ENCODE measurements at places on chromosomes 1 and 21.

DNA sequence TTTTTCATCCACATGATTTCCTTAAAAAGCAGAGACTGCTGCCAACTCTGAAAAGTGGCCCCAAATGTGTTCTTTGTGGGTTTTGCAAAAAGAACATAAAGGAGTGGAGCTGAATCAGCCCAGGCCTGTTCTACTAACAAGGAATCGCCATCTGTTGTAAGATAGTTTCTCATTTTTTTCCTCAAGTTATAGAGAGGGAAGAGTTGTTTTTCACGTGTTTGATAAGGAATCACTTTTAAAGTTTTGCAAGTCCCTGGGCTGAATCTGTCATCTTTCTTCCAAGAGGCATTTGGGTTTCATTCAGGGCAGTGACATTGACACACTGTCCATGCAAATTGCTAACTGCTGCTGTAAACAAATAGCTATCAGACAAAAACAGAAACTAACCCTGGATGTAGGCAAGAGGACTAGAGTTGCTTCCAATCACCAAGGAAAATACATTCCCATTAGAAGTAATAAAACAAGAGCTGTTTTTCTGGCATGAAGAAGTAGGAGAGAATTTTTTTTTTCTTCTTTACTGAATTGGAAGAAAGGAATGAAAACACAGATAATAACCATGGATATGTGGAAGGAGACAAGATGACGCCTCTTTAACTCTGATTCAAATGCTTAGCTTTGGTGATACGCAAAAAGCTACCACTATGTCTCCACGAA is 58.8 kb upstream of the TBX15 start:
- no peak for DNase-seq

GRCh38 chr1:35452106-35452774 is 105.0 kb downstream of the KIAA0319L start:
- peak; percentile 61 for DNase-seq

GRCh38 chr1:94126651-94127050 is 5.7 kb upstream of the ABCA4 start:
- DNase-seq, result no peak

- peak; percentile 23 for DNase-seq
These were observed 10.4 kb upstream of the KLF17 start for GRCh38 chr1:44108241-44108640.

DNA sequence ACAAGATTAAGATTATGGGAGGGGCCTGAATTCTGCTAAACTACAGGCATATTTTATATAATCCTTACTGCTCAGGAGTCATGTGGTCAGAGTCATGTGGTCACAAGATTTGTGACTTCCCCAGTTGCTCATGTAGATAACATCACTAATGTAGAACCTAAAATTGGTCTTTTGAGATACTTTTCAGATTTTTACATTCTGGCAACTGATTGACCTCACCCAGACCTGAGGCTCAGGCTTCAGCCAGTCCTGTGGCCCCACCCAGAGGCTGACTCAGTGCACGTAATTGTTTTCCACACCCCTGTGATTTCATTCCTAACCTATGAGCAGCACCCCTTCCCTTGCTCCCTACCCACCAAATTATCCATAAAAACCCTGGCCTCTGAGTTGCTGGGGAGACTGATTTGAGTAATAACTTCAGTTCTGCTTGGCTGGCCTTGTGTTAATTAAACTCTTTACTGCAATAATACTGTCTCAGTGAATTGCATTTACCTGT is 41.7 kb upstream of the ZNF326 start:
- peak; percentile 64 for DNase-seq

DNA sequence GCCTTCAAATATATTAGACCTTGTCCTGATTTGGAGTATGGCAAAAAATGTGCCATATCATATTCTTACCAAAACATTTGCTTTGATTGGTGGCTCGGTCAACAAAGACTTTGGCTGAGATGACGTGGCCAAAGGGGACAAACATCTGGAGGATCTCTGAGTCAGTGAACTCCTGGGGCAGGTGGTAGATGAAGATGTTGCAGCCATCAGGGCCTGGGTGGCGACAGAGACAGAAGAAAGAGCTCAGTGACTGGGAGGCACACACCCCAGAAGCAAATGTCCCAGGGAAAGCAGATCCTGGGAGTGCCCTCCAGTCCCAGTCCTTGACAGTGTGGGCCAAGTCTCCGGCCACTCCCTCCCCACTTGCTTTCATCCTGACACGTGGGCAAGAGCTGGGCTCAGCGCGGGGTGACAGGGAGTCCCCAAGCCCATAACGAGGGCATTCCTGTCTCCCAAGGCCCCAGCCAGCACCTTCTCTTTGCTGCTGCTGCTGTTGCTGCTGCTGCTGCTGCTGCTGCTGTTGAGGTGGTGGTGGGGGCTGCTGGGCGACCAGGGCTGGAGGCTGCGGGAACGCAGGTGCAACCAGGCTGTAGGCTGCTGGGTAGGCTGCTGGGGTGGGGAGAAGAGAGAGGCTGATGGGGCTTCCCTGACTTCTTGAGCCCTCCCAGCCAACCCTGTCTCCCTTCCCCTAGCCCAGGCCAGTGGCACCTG is 10.7 kb downstream of the CELF3 start:
- DNase-seq, result no peak

DNA sequence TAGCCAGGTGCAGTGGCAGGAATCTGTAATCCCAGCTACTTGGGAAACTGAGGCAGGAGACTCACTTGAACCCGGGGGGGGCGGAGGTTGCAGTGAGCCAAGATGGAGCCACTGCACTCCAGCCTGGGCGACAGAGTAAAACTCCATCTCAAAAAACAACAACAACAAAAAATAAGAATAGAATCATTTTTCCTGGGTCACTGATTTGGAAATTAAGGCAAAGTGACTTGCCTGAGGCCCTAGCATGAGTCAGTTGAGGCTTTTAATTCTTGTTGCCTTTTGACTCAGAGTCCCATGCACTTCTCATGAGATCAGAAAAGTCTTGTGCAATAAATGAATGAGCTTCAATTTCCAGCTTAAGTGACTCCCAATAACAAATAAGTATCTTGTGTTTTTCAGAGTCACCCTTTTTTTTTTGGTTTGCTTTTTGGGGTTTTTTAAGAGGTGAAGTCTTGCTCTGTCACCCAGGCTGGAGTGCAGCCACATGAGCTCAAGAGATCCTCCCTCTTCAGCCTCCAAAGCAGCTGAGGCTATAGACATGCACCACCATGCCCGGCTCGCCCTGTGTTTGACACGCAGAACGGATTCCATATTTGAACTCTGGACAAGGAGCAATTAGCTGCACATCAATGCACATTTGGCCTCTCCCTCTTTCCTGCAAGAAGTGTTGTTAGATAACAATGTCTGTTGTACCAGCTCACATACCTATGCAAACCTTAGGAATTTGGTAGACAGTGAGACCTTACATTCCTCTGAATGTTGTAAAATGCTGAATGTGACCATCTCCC is 3.4 kb upstream of the PLEKHM2 start:
- peak; percentile 99 for DNase-seq

GRCh38 chr1:110430366-110430765 is 20.6 kb upstream of the PROK1 start:
- no peak for DNase-seq

- peak; percentile 87 for DNase-seq
These were observed 25.2 kb downstream of the FHAD1 start for GRCh38 chr1:15272009-15272781.

- DNase-seq, result no peak
These were observed 279.4 kb downstream of the PTGER3 start for GRCh38 chr1:70768216-70768615.

DNA sequence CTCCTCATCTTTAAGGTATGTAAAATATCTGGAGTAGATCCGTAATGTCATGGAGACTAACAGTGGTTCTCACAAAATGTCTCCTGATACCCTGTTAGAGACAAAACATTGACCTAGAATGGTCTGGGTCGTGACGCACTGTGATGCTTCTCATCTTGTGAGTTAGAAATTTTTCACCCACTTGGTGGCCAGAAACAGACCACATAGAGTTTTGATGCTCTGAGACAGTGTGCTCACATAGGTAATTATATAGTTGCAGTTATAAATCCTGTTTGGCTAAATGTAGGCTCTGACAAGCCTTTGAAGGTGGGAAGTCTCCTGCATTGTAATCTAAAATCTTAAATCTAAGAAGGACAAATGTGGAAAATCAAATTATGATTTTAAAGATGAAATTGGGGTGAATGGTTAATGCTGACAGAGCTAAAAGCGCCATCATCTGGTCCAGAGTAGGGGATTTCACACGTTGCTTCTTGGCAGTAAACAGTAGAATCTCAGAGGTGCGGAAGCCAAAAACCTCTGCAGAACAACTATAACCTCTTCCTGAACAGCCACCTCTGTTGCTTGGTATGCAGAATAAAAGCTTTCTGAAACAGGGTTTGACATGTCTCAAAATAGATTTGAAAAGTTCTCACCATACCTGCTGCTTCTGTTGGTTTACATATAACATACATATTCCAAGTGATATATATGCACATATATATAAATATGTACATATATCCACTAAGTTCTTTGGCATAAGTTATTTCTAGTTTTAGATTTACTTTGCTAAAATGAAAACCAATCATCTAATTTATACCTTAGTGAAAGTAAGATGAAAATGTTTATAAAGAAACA is 17.1 kb downstream of the RPAP2 start:
- DNase-seq, result no peak

GRCh38 chr1:81490614-81491013 is 310.1 kb upstream of the ADGRL2 start:
- DNase-seq, result no peak

GRCh38 chr1:43432171-43432860 is 21.4 kb downstream of the HYI start:
- DNase-seq, result no peak

- peak; percentile 51 for DNase-seq
These were observed at the start of gene IL23R for GRCh38 chr1:67166196-67166595. IL23R (plus strand) TSS chr1:67166454; CDS start chr1:67168121, 1,667 bp downstream.

DNA sequence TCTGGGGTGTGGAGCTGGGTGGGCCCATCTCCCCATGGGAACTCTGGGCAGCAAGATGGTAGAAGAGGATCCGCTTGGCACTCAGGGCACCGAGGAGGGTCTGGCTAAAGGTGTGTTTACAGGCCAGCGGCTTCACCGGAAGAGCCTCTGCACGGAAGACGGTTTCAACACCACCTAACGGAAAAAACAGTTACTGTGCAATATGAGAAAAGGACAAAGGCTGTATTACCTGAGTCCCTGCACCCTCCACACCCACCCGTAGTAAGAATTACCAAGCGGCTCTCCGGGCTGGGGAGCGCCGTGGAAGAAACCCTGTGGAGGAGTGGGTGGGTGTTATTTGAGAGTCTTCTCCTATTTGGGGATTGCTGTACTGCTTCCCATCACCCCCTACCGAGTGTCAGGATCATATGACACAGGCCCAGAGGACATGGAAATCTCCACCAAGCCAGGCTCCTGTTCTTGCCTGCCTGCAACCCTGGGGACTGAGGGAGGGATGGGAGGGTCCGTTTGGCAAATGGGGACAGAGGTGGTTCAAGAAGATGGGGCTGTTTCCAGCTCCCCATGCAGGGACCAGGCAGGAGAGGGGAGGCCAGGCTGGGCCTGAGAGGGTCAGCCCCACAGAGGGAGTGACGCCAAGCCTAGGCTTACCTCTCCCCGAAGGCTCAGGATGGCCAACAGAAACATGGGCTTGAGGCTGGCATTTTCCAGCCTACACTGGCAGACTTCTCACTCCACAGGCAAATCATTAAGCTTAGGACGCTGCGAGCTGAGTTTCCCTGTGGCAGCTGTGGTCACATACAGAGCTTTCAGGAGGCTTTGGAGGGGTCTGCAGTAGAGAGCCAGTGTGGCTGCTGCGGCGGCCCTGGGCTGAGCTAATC is 203.5 kb upstream of the TMEM51 start:
- DNase-seq, result no peak

DNA sequence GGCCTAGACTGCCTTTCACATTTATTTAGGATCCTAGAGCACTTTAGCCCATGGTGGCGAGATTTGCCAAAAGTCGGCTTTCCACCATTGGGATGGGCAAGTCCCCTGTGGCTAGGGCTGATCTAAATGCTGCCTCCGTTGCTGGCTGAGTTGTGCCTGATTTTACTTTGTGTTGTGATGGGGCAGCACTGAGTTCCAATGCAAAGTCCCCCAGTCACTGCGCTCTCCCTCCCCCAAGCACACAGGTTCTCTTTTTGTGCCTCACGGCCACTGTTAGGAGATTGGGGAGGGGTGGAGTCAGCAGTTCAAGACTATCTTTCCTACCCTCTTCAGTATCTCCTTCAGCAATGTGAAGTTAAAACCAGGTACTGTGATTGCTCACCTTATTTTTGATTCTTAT is 66.7 kb upstream of the COX20 start:
- DNase-seq, result no peak

DNA sequence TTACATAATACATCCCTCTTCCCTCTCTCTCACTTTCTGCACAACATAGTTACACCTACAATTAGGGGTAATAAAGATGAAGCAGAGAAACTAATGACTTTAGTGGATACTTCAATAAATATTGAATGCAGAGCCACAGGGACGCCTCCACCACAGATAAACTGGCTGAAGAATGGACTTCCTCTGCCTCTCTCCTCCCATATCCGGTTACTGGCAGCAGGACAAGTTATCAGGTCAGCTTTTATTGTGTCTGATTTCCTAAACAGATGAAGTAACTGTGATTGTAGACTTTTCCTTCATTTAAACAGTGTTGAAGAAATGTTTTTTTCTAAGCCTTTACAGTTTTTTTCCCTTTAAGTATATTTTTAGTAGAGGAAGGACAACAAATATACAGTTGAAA is 281.6 kb downstream of the TPR start:
- DNase-seq, result no peak

DNA sequence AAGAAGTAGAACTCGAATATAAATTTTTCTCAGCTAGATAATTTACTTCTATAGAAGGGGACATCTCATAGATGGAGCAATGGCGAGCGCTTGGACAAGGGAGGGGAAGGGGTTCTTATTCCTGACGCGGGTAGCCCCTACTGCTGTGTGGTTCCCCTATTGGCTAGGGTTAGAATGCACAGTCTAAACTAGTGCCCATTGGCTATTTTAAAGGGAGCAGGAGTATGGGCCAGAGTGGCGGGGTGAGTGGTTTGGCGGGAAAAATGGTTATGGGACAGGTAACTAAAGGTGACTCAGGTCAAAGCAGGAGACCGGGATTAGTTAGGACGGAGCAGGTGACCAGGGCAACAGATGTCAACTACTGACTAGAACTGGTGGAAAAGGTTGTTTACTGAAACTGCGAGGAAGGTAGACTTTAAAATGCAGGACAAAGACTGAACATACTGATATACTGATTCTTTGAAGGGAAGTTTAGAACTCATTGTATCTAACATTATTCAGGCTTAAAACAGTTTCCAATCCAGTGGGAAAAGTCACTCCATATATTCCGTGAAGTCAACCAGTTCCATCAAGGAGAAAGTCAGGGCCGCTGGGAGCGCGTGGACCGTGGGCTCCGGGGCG is 940 bp upstream of the ATAD3A start:
- peak; percentile 17 for DNase-seq

DNA sequence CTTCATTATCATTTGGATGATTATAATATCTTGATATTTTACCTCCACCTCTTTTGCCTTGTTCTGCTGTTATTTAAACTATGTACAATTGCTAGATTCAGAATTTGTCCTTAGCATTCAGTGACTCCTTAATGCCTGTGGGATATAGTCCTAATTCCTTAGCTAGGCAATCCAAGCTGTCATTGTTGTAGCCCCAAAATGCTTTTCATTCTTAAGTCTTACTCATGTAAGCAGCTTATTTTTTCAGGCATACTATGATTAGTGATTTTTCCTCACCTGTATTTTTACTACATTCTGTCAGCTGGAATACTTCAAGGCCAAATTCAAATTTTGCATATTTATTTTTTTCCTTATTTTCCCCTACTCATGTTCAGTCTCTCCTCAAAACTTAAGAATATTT is 13.4 kb downstream of the PKN2 start:
- no peak for DNase-seq

GRCh38 chr21:36545776-36546511 is 66.0 kb upstream of the CLDN14 start:
- DNase-seq, result no peak

GRCh38 chr1:119912963-119913362 is 16.6 kb upstream of the ADAM30 start:
- no peak for DNase-seq

All from inflammatory macrophage treated with lipopolysaccharide for 4 hours (primary cell).